Activated CD4-positive, alpha-beta T cell treated with anti-CD3 and anti-CD28 coated beads, Interleukin-2, amount 10 ng/mL, durations not matched to agents 7 days and 5 days (primary cell): ENCODE measurements at places on chromosomes 12 and 14.

DNA sequence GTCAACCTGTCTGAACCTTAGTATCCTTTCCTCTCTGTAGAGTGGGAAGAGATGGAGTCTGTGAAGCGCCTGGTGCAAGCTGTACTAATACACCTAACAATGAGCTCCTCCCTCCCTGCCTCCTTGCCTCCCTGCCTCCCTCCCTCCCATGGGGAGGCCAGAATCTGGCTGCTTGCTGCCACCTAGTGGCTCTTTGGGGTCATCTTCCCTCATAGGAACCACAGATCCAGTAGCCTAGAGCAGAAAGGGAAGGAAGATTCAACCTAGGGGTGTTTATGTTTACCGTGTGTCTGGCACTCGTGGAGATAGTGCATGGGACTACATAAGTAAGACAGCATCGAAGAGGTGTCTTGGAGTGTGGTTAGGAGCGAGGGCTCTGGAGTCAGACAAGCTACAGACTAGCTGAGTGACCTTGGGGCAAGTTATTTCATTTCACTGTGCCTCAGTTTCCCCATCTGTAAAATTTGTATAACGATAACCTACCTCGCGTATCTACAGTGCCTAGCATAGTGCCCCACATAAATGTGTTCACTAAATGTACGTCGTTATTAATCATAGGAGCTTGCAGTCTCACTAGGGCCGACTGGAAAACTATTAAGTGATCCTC, 35.5 kb upstream of the TSPAN9 start:
- DNase-seq, result peak; percentile 69

DNA sequence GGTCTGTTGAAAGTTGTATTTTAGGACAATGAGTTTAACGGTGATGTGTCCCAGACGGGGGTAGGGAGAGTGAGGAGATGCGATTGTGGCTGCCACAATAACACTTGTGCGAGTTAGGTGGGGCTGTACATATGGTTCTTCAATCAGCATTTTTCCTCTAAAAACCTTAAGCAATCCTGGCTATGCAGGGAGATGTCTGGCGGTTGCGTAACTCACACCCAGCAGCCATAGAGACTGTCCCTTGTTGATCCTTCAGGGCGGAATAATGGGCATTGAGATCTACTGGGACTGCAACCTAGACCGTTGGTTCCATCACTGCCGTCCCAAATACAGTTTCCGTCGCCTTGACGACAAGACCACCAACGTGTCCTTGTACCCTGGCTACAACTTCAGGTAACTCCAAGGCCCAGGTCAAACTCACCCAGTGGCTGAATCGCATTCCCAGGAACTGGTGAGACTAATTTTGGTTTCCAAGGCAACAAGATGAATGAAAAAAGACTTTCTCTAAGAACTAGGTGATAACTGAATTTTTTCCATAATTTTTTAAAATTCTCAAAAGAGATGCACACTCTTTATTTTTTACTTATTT, 34.6 kb downstream of the P2RX7 start:
- DNase-seq, result no peak

DNA sequence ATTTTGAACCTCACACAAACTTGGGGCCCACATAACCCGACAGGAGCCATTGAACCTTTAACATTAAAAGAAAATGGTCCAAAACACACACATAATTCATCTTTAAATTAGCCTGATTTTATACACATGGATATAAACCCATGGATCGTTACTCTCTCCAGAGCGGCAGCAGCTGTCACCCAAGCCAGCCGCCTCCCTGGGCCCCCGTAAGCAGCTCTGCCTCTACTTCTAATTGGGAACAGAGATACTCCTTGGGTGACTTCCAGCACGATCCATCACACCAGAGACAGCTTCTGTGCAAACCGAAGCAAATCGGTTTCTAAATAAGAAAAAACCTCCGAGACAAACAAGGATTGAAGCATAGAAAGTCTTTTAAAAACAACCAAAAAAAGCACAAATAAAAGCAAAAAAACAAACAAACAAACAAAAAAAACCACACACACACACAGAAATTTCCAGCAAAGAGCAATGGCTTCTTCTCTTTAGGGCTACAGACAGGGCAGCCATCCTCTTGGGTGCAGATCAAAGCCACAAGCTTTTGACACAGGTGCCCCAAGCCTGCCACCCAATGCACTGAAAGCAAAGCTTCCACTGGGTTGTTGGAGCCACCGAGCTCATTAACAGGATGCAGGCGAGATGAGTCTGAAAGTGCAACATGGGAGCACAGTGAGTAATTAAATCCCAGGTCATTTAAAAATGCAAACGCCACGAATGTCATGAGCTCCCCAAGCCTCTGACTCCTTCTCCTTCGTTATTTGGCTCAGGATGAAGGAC, 156.9 kb downstream of the DPF3 start:
- no peak for DNase-seq

DNA sequence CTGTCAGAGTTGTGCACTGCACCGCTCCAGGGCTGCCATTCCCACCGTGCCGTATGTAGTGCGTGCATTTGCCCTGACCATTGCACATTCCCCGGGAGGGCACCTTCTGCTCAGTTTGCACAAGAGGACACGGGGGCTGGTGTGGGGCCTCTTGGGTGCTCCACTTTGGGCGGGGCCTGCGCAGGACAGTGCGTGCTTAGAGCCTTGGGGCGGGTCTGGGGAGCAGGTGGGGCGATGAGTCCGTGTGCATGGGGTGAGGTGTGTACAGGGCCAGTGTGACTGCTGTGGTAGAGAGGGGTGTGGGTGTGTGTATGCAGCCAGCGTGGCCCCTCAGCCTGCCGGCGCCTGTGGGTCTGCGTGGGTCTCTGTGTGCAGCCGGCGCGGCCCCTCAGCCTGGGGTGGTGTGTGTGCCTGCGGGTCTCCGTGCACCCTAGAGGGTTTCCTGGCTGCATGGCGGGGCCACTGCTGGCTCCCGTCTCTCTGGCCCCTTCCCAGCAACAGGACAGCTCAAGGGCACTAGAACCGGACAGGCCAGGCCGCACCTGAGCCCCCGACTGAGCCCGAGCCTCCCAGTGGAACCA, 31.9 kb downstream of the FBRSL1 start:
- no peak for DNase-seq

DNA sequence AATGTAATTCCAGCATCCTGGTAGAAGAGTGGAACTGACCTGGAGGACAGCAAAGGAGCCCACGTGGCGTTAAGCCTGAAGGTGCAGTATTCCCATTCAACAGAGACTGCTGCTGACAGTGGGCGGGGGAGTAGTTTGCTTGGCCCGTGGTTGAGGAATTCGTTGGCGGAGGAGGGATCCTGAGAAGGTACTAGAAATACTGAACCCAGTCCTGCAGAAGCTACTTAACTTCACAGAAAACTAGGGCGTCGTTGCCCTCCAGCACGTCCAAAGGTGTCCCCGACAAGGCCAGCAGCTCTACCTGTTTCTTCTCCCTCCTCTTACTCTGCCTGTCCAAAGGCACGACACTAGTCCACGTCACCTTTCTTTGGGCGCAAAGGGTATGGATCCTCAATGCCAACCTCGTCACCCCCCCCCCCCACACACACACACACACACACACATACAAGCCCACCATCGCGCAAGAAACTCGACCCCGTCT, 303 bp downstream of the PUS7L start:
- DNase-seq, result no peak

GRCh38 chr12:67759829-67760228, 111.3 kb downstream of the DYRK2 start:
- no peak for DNase-seq
